ENCODE measurements at places on chromosomes 12 and 14.

GRCh38 chr12:93851257-93851671 is 174.1 kb downstream of the CRADD start:
- DNase-seq, result peak; percentile 92
- no peak overlapping the region for H3K27ac ChIP-seq
- peaks cover 38% of the 10 kb centered on the region for H3K4me1 ChIP-seq
- no peaks in the 10 kb centered on the region for H3K27me3 ChIP-seq

GRCh38 chr12:53492830-53493609 is 6.2 kb downstream of the MAP3K12 start:
- H3K27me3 ChIP-seq, result no peaks in the 10 kb centered on the region
- H3K36me3 ChIP-seq, result no peaks in the 10 kb centered on the region
- peak; percentile 86 for DNase-seq
- H3K27ac ChIP-seq, result peak overlapping the region; percentile 58
- peak overlapping the region; percentile 56 for H3K4me3 ChIP-seq
- H3K4me1 ChIP-seq, result peaks cover 48% of the 10 kb centered on the region

- H3K4me3 ChIP-seq, result peak overlapping the region; percentile 90
- no peak for DNase-seq
- H3K27me3 ChIP-seq, result no peaks in the 10 kb centered on the region
- no peaks in the 10 kb centered on the region for H3K36me3 ChIP-seq
- peaks cover 26% of the 10 kb centered on the region for H3K4me1 ChIP-seq
- H3K27ac ChIP-seq, result peak overlapping the region; percentile 99
Measured at GRCh38 chr12:120685522-120685921, 1.4 kb upstream of the MLEC start.

- peak; percentile 9 for DNase-seq
- no peaks in the 10 kb centered on the region for H3K27me3 ChIP-seq
- peak overlapping the region; percentile 66 for H3K4me3 ChIP-seq
- no peaks in the 10 kb centered on the region for H3K36me3 ChIP-seq
- peaks cover 6% of the 10 kb centered on the region for H3K4me1 ChIP-seq
Measured at GRCh38 chr12:39620659-39621658, 1.4 kb upstream of the ABCD2 start.

GRCh38 chr12:42118136-42118879 is 26.4 kb downstream of the GXYLT1 start:
- peak; percentile 46 for DNase-seq
- H3K36me3 ChIP-seq, result peaks cover 7% of the 10 kb centered on the region
- no peak overlapping the region for H3K27ac ChIP-seq
- no peaks in the 10 kb centered on the region for H3K27me3 ChIP-seq
- no peak overlapping the region for H3K4me3 ChIP-seq

GRCh38 chr12:126454581-126454980 is 1389.3 kb downstream of the AACS start:
- no peaks in the 10 kb centered on the region for H3K36me3 ChIP-seq
- DNase-seq, result no peak
- H3K27ac ChIP-seq, result no peak overlapping the region
- H3K4me1 ChIP-seq, result no peaks in the 10 kb centered on the region

GRCh38 chr14:56289155-56289554 is 170.9 kb downstream of the PELI2 start:
- DNase-seq, result no peak
- no peak overlapping the region for H3K27ac ChIP-seq
- H3K4me1 ChIP-seq, result peaks cover 4% of the 10 kb centered on the region
- no peaks in the 10 kb centered on the region for H3K27me3 ChIP-seq
- H3K4me3 ChIP-seq, result no peak overlapping the region
- H3K36me3 ChIP-seq, result peaks cover 26% of the 10 kb centered on the region

GRCh38 chr12:65199604-65200003 is 30.2 kb downstream of the LEMD3 start:
- no peak for DNase-seq
- no peak overlapping the region for H3K4me3 ChIP-seq
- H3K36me3 ChIP-seq, result no peaks in the 10 kb centered on the region
- H3K27me3 ChIP-seq, result no peaks in the 10 kb centered on the region
- H3K4me1 ChIP-seq, result no peaks in the 10 kb centered on the region

GRCh38 chr12:97637770-97638169 is 175.2 kb downstream of the RMST start:
- no peak overlapping the region for H3K27ac ChIP-seq
- no peaks in the 10 kb centered on the region for H3K4me1 ChIP-seq

- no peaks in the 10 kb centered on the region for H3K36me3 ChIP-seq
- no peak for DNase-seq
- no peak overlapping the region for H3K4me3 ChIP-seq
- H3K4me1 ChIP-seq, result no peaks in the 10 kb centered on the region
- no peak overlapping the region for H3K27ac ChIP-seq
Measured at GRCh38 chr12:115597157-115597712, 680.3 kb downstream of the MED13L start.

DNA sequence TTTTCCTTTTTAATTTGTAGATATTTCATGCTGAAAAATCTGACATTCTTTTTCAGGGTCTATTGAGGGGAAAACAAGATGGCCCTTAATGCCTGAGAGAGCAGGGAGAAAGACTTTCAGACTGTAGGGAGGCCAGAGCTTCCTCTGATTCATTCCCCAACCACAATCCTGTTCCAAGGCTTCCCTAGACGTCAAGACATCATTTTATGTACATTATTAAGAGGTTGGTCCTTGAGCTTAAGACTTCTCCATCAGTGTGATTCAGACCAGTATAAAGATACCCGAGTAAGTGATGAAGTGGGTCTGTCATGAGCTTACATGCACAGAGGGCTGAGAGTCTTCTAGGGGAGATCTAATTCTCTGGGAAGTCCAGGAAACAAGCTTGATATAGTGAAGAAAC is 57.3 kb downstream of the AVPR1A start:
- no peaks in the 10 kb centered on the region for H3K27me3 ChIP-seq
- no peak for DNase-seq
- no peaks in the 10 kb centered on the region for H3K36me3 ChIP-seq
- H3K4me1 ChIP-seq, result no peaks in the 10 kb centered on the region
- no peak overlapping the region for H3K4me3 ChIP-seq
- no peak overlapping the region for H3K27ac ChIP-seq

- H3K27me3 ChIP-seq, result no peaks in the 10 kb centered on the region
- no peaks in the 10 kb centered on the region for H3K4me1 ChIP-seq
- no peak for DNase-seq
Measured at GRCh38 chr12:39972119-39972518, 133.8 kb downstream of the SLC2A13 start.

- no peaks in the 10 kb centered on the region for H3K27me3 ChIP-seq
- no peaks in the 10 kb centered on the region for H3K4me1 ChIP-seq
- no peak overlapping the region for H3K4me3 ChIP-seq
Measured at GRCh38 chr14:31263485-31264133, 56.0 kb upstream of the HECTD1 start.

GRCh38 chr14:65446159-65446558 is 33.6 kb downstream of the FUT8 start:
- H3K4me1 ChIP-seq, result no peaks in the 10 kb centered on the region
- H3K4me3 ChIP-seq, result no peak overlapping the region
- no peaks in the 10 kb centered on the region for H3K36me3 ChIP-seq
- no peaks in the 10 kb centered on the region for H3K27me3 ChIP-seq

GRCh38 chr12:113131556-113131955 is 4.0 kb downstream of the RASAL1 start:
- no peaks in the 10 kb centered on the region for H3K36me3 ChIP-seq
- no peaks in the 10 kb centered on the region for H3K27me3 ChIP-seq
- DNase-seq, result peak; percentile 76
- H3K27ac ChIP-seq, result no peak overlapping the region
- H3K4me1 ChIP-seq, result peaks cover 16% of the 10 kb centered on the region

DNA sequence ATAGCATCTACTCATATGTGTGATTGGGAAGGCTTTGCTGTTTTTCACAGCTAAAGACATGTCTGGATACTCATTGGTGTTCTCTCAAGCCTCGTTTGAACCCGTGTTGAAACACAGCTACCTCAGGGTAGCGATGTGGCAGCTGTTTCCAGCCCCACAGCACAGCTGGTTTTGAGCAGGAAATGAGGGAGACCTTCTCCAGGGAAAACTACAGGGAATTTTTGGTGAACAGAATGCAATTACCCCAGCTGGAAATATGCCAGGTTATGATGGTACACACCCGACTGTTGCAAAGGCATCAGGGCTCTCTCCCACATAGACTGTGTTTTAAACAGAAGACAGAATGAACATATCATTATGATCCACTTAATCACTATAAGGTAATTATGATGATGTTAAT is 828.9 kb downstream of the VRK1 start:
- H3K27me3 ChIP-seq, result no peaks in the 10 kb centered on the region
- H3K36me3 ChIP-seq, result no peaks in the 10 kb centered on the region
- no peaks in the 10 kb centered on the region for H3K4me1 ChIP-seq
- no peak overlapping the region for H3K4me3 ChIP-seq
- H3K27ac ChIP-seq, result no peak overlapping the region

- H3K4me3 ChIP-seq, result no peak overlapping the region
- H3K4me1 ChIP-seq, result no peaks in the 10 kb centered on the region
- no peaks in the 10 kb centered on the region for H3K27me3 ChIP-seq
- DNase-seq, result no peak
Measured at GRCh38 chr12:123114304-123115083, 36.4 kb downstream of the PITPNM2 start.

GRCh38 chr14:74905595-74906142 is 17.4 kb downstream of the RPS6KL1 start:
- peaks cover 8% of the 10 kb centered on the region for H3K36me3 ChIP-seq
- H3K27ac ChIP-seq, result no peak overlapping the region
- no peaks in the 10 kb centered on the region for H3K27me3 ChIP-seq
- DNase-seq, result peak; percentile 74
- H3K4me1 ChIP-seq, result no peaks in the 10 kb centered on the region

DNA sequence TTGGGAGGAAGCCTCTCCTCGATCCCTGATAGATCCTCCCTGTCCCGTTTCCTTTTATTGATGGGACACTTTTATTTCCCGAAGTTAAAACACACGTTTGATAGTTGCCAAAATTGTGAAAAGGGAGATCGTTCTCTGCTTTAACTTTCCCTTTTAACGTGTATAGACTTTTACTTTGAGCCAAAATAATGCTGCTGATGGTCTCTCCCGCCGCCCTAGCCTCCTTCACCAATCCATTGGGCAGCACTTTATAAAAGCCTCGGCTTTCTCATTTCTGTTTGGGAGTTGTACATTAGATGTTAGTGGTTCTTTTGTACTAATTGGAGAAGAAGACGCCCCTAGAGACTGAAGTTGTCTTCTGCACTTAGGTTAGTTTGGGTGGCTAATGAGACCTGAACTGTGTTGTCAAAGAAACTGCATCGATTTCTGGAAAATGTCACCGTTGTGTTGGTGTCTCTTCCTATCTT is 1.4 kb downstream of the TMTC2 start:
- no peak overlapping the region for H3K27ac ChIP-seq
- H3K27me3 ChIP-seq, result peaks cover 8% of the 10 kb centered on the region
- peaks cover 7% of the 10 kb centered on the region for H3K4me1 ChIP-seq
- peak overlapping the region; percentile 98 for H3K4me3 ChIP-seq

GRCh38 chr14:87368751-87369150 is 624.2 kb downstream of the GALC start:
- H3K36me3 ChIP-seq, result no peaks in the 10 kb centered on the region
- H3K4me1 ChIP-seq, result no peaks in the 10 kb centered on the region
- no peak overlapping the region for H3K4me3 ChIP-seq
- no peak for DNase-seq

DNA sequence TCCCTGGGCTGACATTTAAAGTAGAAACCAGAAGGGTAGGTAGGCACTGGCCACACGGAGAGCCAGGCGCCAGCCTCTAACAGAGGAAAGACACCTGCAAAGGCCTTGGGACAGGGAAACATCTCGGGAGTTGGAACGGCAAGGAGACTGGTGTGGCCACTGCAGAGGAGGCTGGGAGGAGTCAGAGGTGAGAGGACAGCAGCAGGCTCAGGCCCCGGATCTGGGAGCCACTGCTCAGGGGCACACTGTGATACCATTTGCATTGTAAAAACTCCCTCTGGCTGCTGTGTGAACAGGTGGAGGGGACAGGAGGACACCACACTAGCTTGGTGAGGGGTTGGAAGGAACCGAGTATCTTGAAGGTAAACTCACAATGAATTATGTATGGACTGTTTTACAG is 2.7 kb downstream of the ANHX start:
- no peaks in the 10 kb centered on the region for H3K27me3 ChIP-seq
- no peak overlapping the region for H3K27ac ChIP-seq
- no peak for DNase-seq
- no peaks in the 10 kb centered on the region for H3K36me3 ChIP-seq
- H3K4me3 ChIP-seq, result no peak overlapping the region
- H3K4me1 ChIP-seq, result no peaks in the 10 kb centered on the region

- no peak overlapping the region for H3K4me3 ChIP-seq
- H3K36me3 ChIP-seq, result no peaks in the 10 kb centered on the region
- H3K27ac ChIP-seq, result no peak overlapping the region
- no peaks in the 10 kb centered on the region for H3K4me1 ChIP-seq
Measured at GRCh38 chr12:127399451-127399850, 867.5 kb upstream of the TMEM132C start.

DNA sequence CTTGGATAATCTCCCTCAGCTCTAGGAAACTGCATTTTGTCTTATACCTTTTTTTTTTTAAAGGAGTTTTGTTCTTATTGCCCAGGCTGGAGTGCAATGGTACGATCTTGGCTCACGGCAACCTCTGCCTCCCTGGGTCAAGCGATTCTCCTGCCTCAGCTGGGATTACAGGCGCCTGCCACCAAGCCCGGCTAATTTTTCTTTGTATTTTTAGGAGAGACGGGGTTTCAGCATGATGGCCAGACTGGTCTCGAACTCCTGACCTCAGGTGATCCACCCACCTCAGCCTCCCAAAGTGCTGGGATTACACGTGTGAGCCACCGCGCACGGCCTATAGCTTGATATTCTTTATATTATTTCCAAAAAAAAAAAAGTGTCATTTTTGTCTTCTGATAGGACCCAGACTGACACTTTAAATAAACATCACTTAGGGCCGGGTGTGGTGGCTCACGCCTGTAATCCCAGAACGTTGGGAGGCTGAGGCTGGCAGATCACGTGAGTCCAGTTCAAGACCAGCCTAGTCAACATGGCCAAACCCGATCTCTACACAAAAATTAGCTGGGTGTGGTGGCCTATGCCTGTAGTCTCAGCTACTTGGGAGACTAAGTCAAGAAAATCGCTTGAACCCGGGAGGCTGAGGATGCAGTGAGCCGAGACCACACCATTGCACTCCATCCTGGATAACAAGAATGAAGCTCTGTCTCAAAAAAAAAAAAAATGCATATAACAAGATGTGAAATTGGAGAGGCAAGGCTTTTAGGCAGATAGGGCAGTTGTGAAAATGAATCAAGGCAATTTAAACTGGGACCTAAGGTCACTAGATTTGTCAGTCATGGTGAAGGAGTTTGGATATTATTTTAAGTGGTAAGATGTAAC is 18.4 kb downstream of the SLC2A3 start:
- no peak overlapping the region for H3K27ac ChIP-seq
- no peaks in the 10 kb centered on the region for H3K27me3 ChIP-seq
- H3K4me1 ChIP-seq, result peaks cover 3% of the 10 kb centered on the region
- DNase-seq, result no peak

- H3K4me3 ChIP-seq, result no peak overlapping the region
- no peak overlapping the region for H3K27ac ChIP-seq
- DNase-seq, result peak; percentile 3
- H3K27me3 ChIP-seq, result peaks cover 2% of the 10 kb centered on the region
- H3K36me3 ChIP-seq, result no peaks in the 10 kb centered on the region
Measured at GRCh38 chr12:97306147-97306546, 156.5 kb upstream of the RMST start.

GRCh38 chr14:90508036-90508435 is 111.2 kb downstream of the CALM1 start:
- H3K27me3 ChIP-seq, result no peaks in the 10 kb centered on the region
- H3K4me1 ChIP-seq, result no peaks in the 10 kb centered on the region
- no peak overlapping the region for H3K27ac ChIP-seq
- DNase-seq, result peak; percentile 35
- H3K36me3 ChIP-seq, result no peaks in the 10 kb centered on the region

Data from common myeloid progenitor, CD34-positive (primary cell).